Astrocyte (in vitro differentiated cells and primary cell): ENCODE measurements at places on chromosomes 4 and X. TPM values are rescaled to one million over a fixed set of nuclear protein-coding genes. Genes with fewer than 3 reads are reported as not detected.

DNA sequence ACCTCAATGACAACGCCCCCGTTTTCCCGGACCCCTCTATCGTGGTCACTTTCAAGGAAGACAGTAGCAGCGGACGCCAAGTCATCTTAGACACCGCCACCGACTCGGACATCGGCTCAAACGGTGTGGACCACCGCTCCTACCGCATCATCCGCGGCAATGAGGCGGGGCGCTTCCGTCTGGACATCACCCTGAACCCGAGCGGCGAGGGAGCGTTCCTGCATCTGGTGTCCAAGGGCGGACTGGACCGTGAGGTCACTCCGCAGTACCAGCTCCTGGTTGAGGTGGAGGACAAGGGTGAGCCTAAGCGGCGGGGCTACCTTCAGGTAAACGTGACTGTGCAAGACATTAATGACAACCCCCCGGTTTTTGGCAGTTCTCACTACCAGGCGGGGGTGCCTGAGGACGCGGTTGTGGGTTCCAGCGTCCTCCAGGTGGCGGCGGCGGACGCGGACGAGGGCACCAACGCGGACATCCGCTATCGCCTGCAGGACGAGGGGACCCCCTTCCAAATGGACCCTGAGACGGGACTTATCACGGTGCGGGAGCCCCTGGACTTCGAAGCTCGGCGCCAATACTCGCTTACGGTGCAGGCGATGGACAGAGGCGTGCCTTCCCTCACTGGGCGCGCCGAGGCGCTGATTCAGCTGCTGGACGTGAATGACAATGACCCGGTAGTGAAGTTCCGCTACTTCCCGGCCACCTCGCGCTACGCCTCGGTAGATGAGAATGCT, 2.2 kb downstream of the FAT4 start:
- peaks cover 25% of the 10 kb centered on the region for H3K4me1 ChIP-seq
- peak overlapping the region; percentile 92 for H3K4me3 ChIP-seq
- no peak overlapping the region for H3K27ac ChIP-seq
- peak; percentile 18 for DNase-seq
- no peaks in the 10 kb centered on the region for H3K36me3 ChIP-seq

GRCh38 chr4:127217586-127218229, 415.0 kb upstream of the INTU start:
- no peaks in the 10 kb centered on the region for H3K27me3 ChIP-seq
- no peak overlapping the region for H3K4me3 ChIP-seq
- no peaks in the 10 kb centered on the region for H3K36me3 ChIP-seq
- no peak for DNase-seq
- no peak overlapping the region for H3K27ac ChIP-seq
- H3K4me1 ChIP-seq, result peaks cover 2% of the 10 kb centered on the region

GRCh38 chrX:69028761-69029120, 136.5 kb downstream of the PJA1 start:
- H3K36me3 ChIP-seq, result no peaks in the 10 kb centered on the region
- H3K27me3 ChIP-seq, result no peaks in the 10 kb centered on the region
- H3K4me1 ChIP-seq, result peaks cover 17% of the 10 kb centered on the region
- DNase-seq, result no peak
- H3K4me3 ChIP-seq, result no peak overlapping the region

DNA sequence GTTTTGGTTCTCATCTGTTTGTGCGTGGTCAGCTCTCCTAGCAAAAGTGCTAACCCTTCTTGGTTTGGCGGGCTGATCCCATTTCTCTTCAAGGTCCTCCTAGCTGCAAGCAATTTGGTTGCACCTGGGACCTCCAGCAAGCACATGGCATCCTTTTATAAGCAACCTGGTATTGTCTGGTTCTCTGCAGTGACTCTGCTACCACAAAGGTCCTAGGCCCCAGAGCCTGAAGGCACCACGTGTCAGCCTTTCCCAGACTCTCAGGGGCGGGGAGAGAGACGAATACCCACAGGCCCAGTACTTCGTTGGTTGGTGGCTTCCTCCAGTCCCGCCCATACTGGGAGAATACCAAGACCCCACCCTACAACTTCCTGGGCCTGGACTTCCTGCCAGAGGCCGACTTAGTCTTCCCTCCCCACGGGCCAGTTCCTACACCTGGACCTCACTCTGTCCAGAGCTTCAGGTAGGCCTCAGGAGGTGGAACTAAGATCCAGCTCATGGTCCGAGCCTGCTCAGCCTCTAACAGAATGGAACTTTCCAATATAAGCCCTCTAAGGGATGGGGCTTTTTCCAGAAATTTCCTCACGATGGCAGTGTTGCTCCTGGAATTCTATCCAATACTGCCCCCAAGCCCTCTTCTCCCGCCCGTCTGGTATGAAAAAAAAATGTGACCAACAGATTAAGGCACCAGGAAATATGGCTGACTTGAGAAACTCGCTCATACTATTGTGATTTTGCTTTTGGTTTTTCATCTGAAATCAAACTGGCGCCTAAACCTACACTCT, 192.5 kb upstream of the STK26 start:
- H3K27me3 ChIP-seq, result no peaks in the 10 kb centered on the region
- H3K27ac ChIP-seq, result peak overlapping the region; percentile 52
- no peaks in the 10 kb centered on the region for H3K4me1 ChIP-seq
- peak overlapping the region; percentile 40 for H3K4me3 ChIP-seq
- DNase-seq, result peak; percentile 30
- no peaks in the 10 kb centered on the region for H3K36me3 ChIP-seq

DNA sequence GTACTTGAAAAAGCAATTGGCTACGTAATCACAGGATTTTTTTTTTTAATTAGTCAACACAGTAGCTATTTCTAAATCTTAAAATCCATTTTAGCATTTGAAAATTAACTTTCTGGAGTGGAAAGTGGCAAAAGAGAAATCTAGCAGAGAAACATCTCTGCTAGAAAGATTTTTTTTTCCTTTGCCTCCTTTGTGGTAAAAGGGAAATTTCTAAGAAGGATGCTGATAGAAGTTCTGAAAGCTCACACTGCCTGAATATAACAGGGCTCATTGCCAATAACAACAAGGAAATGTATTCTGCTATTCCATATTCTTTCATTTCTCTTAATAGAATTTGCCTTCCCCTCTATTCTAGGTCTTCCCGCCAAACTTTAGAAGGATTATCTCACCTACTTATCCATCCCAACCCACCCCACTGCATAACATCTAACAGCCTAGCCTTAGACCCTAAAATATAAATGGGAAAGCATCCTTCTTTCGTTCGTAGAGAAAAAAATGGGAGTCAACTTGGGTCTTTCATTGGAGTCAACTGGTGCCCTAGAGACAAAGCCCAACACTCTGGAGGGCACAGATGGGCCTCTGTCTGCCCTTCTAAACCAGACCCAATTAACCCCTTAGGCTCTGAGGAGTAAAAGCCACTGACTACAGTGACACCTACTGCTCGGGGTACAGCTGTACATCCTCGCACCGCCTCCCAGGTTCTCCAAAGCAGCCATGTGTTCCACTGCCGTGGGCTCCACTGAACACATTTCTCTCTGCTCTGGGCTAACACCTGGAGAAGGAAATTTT, 103.9 kb downstream of the MAML3 start:
- no peak overlapping the region for H3K27ac ChIP-seq
- H3K27me3 ChIP-seq, result no peaks in the 10 kb centered on the region
- H3K36me3 ChIP-seq, result no peaks in the 10 kb centered on the region
- H3K4me3 ChIP-seq, result peak overlapping the region; percentile 39
- H3K4me1 ChIP-seq, result peaks cover 19% of the 10 kb centered on the region
- DNase-seq, result peak; percentile 43

DNA sequence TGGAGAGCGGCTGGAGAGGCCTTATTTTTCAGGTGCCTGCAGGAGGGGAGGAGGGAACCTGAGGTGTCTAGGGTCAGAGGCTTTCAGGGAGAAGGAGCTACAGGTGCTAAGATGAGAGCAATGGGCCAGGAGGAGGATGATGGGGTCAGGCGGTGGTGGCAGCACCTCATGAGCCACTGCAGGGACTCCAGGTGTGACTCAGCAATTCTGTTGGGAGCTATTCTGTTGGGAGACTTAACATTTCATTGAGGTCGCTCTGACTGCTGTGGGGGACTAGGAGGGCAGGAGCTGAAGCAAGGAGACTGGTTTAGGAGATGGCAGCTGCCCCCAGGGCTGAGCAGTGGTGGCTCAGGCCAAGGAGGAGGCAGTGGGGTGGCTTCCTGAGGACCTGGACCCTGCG, 65.0 kb downstream of the CLDN34 start:
- no peak overlapping the region for H3K4me3 ChIP-seq
- no peak for DNase-seq
- no peaks in the 10 kb centered on the region for H3K27me3 ChIP-seq
- H3K27ac ChIP-seq, result no peak overlapping the region

DNA sequence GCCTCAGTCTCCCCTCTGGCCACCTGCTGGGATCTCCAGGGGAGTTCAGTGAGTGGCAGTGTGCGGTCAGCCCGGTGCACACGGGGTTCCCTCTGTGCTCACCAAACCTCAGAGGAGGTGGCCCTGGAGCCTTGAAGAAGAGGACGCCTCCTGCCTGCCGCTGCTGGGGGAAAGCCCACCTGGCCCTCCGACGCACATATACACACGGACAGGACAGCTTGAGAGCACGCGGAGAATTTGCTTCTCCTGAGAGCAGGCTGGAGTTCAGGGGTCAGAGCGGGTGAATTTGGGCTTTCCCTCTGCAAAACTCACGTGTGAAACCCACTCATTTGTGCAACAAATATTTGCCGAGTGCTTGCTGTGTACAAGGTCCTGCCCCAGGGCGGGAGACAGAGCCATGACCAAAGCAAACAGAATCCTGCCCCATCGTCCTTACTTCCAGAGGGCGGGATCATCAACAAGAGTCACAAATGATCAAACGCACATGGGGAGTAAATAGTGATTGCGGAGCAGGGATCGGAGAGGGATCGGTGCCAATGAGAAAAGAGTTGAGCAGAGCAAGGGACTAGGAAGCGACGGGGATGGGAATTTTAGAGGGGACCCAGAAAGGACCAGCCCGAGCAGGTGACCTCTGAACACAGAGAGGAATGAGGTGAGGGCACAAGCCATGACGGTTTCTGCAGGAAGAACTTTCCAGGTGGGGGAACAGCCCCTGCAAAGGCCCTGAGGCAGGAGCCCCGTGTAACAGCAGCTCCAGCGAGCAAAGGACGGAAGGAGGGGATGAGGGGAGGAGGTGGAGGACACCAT, 17.6 kb downstream of the BLOC1S4 start:
- no peak overlapping the region for H3K27ac ChIP-seq
- H3K4me3 ChIP-seq, result no peak overlapping the region

GRCh38 chr4:36282503-36283030, 1.2 kb downstream of the DTHD1 start:
- H3K4me1 ChIP-seq, result no peaks in the 10 kb centered on the region
- no peak for DNase-seq
- H3K4me3 ChIP-seq, result no peak overlapping the region
- no peaks in the 10 kb centered on the region for H3K27me3 ChIP-seq

Gene CHIC1
- total RNA-seq, result 9.5 and 11.9 TPM in 2 replicates

Gene FGF16
- total RNA-seq, result 0.17 TPM in 1 of 2 replicates, not detected in the other

Gene EDA
- total RNA-seq, result 1.2 and 1.8 TPM in 2 replicates

Gene TNMD
- total RNA-seq, result not detected in 2 replicates

Gene CT45A5
- not detected in 2 replicates for total RNA-seq

Gene DGKK
- total RNA-seq, result 0.05 TPM in 1 of 2 replicates, not detected in the other
